A549 treated with GW870086 at 1 μM for 4 hours (cell line): ENCODE measurements at places on chromosomes 16 and 17. TPM values are rescaled to one million over a fixed set of nuclear protein-coding genes. Genes with fewer than 3 reads are reported as not detected.

OTOA gene
- 0.08 to 0.14 TPM (median 0.13 TPM) in 3 of 5 replicates, not detected in the others for total RNA-seq

TMEM220 gene
- total RNA-seq, result 2.8 to 4.2 TPM (median 3.1 TPM) in 5 replicates

PRKAR1A gene
- 123 to 168 TPM (median 166 TPM) in 5 replicates for total RNA-seq

CRYM gene
- total RNA-seq, result 1.2 to 2.5 TPM (median 1.8 TPM) in 5 replicates

KRTAP4-3 gene
- not detected in 5 replicates for total RNA-seq
